ENCODE measurements at places on chromosomes 6 and 20. TPM values are rescaled to one million over a fixed set of nuclear protein-coding genes. Genes with fewer than 3 reads are reported as not detected.
A peak's percentile ranks its signal among the peaks of the same experiment; 100 is the strongest.

The POPDC3 gene
- not detected for total RNA-seq

The FAM217A gene
- total RNA-seq: not detected

The ID1 gene
- 551 TPM for total RNA-seq

The CCN6 gene
- not detected for total RNA-seq

- peak; percentile 44 for DNase-seq
- no peaks in the 10 kb centered on the region for H3K36me3 ChIP-seq
- H3K27ac ChIP-seq: no peak overlapping the region
- H3K4me1 ChIP-seq: peaks cover 26% of the 10 kb centered on the region
- H3K27me3 ChIP-seq: no peaks in the 10 kb centered on the region
Observed at GRCh38 chr20:37299718-37300528, 10.5 kb downstream of the MANBAL start.

DNA sequence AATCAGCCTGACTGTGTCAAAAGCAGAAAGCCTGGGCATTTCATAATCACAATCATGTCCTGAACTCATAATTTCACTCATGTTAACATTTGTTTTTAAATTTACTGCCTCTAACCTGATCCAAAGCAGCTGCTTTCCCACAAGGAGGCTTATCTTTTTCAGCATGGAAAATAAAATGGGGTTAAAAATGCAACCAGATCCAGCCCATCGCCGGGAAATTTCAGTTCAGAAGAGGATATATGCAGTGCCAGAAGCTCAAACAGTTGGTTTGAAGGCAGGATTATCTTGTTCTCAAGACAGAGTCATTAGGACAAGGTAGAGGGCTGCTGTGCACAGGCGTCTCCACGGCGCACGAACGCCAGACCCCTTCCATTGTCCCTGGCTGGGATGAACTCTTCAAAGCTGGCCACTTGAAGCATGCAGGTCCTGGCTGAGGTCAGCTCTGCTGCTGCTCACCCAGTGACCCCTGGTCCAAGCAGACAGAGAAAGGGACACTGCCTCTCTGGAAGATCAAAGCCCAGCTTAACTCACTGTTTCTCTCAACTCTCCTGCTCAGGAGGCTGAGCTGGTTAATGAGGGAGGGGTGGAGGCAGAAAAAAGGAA lies 191.1 kb upstream of the HEY2 start:
- no peaks in the 10 kb centered on the region for H3K27me3 ChIP-seq
- no peaks in the 10 kb centered on the region for H3K4me1 ChIP-seq
- H3K27ac ChIP-seq: no peak overlapping the region
- H3K36me3 ChIP-seq: no peaks in the 10 kb centered on the region
- H3K4me3 ChIP-seq: no peak overlapping the region

GRCh38 chr20:48990467-48990866 lies 55.6 kb upstream of the CSE1L start:
- no peaks in the 10 kb centered on the region for H3K36me3 ChIP-seq
- no peaks in the 10 kb centered on the region for H3K4me1 ChIP-seq
- H3K4me3 ChIP-seq: no peak overlapping the region
- no peak overlapping the region for H3K27ac ChIP-seq

GRCh38 chr6:142871910-142872331 lies 73.1 kb downstream of the HIVEP2 start:
- H3K27ac ChIP-seq: peak overlapping the region; percentile 84
- no peaks in the 10 kb centered on the region for H3K27me3 ChIP-seq
- H3K4me3 ChIP-seq: no peak overlapping the region
- H3K36me3 ChIP-seq: no peaks in the 10 kb centered on the region
- DNase-seq: no peak

- H3K27me3 ChIP-seq: no peaks in the 10 kb centered on the region
- no peak overlapping the region for H3K4me3 ChIP-seq
- no peak overlapping the region for H3K27ac ChIP-seq
- H3K4me1 ChIP-seq: no peaks in the 10 kb centered on the region
- DNase-seq: no peak
- H3K36me3 ChIP-seq: no peaks in the 10 kb centered on the region
Observed at GRCh38 chr6:130047088-130047995, 29.0 kb downstream of the L3MBTL3 start.

GRCh38 chr6:27154696-27155095 lies 92.8 kb upstream of the PRSS16 start:
- DNase-seq: no peak
- no peaks in the 10 kb centered on the region for H3K36me3 ChIP-seq
- no peak overlapping the region for H3K27ac ChIP-seq
- H3K27me3 ChIP-seq: no peaks in the 10 kb centered on the region
- no peak overlapping the region for H3K4me3 ChIP-seq
- no peaks in the 10 kb centered on the region for H3K4me1 ChIP-seq

DNA sequence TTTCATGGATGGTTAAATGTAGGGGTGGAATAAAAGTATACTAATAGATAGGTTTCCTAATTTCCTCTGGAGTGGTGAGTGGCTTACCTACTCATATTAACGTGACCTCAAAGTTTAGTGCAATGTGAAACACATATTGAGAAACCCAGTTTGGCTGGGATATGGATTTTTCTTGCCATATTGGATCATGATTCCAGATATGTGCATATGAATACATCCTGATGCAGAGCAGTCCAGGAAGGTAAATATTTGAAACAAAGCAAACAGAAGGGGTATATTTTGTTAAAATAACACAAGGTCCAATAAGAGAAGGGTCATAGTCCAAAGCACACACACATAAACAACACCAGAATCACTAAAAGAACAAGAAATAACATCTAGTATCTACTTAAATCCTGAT lies 608.1 kb downstream of the PKHD1 start:
- H3K4me1 ChIP-seq: no peaks in the 10 kb centered on the region
- DNase-seq: no peak
- no peak overlapping the region for H3K27ac ChIP-seq
- no peak overlapping the region for H3K4me3 ChIP-seq

GRCh38 chr20:62396367-62397239 lies 9.7 kb downstream of the RPS21 start:
- H3K27ac ChIP-seq: no peak overlapping the region
- H3K27me3 ChIP-seq: no peaks in the 10 kb centered on the region
- H3K4me3 ChIP-seq: no peak overlapping the region
- no peaks in the 10 kb centered on the region for H3K4me1 ChIP-seq
- no peak for DNase-seq
- no peaks in the 10 kb centered on the region for H3K36me3 ChIP-seq

DNA sequence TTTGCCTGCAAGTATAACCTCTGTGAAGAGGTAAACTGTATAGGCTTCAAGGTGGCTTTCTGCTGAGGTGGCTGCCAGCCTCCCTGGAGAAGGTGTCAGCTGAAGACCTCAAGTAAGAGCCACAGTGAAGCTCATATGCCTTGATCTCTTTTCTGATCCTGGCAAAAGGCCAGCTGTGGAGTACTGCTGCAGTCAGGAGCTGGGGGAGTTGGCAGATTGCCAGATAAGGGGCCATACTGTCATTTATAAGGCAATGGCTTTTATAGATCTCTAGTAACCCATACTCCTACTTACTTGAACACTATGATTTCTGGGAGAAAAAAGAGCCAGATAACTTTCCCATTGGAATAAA lies 8.8 kb upstream of the CEP85L start:
- H3K27me3 ChIP-seq: no peaks in the 10 kb centered on the region
- H3K4me3 ChIP-seq: no peak overlapping the region
- no peak overlapping the region for H3K27ac ChIP-seq
- H3K36me3 ChIP-seq: no peaks in the 10 kb centered on the region

GRCh38 chr6:113128661-113129060 lies 728.5 kb upstream of the MARCKS start:
- no peak for DNase-seq
- H3K4me3 ChIP-seq: no peak overlapping the region
- H3K27me3 ChIP-seq: no peaks in the 10 kb centered on the region
- no peak overlapping the region for H3K27ac ChIP-seq

DNA sequence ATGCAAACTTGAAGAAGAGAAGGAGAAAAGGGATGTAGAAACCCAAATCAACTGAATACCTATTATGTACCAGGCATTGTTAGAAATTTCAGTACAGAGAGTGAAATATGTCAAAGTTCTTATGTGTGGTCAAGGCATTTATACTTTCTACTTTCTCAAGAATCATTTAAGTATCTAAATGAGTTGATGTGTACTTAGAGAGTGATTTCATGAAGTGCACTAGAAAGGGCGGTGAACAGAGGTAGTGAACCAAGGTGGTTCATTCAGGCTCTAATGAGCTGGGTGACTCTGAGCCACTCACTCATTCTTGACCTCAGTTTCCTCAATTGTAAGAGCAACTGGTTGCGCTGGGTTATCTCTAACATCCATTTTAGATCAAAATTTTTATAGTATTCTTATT lies 3.3 kb downstream of the PDE7B start:
- H3K27ac ChIP-seq: no peak overlapping the region
- H3K4me1 ChIP-seq: no peaks in the 10 kb centered on the region
- H3K4me3 ChIP-seq: no peak overlapping the region
